ENCODE measurements at places on chromosomes 1 and 21. TPM values are rescaled to one million over a fixed set of nuclear protein-coding genes. Genes with fewer than 3 reads are reported as not detected.

Gene LRRC38
- total RNA-seq: not detected

DNA sequence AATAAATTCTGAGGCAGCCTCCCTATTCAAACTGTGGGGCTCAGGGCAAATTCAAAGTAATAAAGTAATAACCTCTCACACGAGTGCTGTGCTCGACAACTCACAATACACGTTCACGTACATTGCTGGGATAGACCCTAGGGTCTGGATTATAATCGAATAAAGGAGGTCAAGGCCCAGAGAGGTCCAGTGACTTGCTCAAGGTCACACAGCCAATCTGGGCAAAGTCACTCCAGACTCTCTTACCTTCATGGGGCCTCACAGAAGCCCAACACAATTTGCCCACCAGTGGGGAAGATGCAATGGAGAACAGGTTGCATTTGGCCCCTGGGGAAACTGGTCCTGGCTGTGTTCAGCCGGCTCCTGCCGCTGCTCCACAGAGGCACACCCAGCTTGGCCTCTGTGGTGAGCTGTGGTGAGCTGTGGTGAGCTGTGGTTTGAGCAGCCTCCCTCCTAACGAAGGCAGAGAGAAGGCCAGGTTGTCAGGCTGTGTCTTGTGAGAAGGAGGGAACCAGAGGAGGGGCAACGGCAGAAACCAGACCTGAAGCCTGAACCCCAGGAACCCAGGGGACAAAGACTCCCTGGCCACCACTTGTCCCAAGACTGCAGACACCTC is 35.1 kb downstream of the NUAK2 start:
- peak overlapping the region; percentile 53 for H3K27ac ChIP-seq
- no peaks in the 10 kb centered on the region for H3K27me3 ChIP-seq
- H3K4me3 ChIP-seq: no peak overlapping the region

DNA sequence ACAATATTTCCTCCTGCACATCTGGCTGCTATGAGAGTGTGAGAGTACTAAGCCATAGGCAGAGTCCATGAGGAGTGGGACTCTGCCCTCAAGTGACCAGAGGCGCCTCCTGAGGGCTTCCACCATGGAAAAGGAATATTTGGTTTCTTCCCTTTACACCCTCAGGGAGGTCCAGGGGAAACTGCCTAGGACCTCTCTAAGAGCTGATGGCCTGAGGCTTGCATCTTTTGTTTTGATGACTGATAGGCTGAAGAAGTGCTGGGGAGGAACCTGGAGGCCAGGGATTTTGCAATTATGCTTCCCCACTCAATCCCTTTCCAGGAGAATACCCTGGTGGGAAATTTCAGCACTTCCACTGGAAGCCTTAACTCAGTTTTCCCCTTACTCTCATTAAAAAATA is 111.0 kb downstream of the PBX1 start:
- no peaks in the 10 kb centered on the region for H3K36me3 ChIP-seq
- H3K4me1 ChIP-seq: peaks cover 13% of the 10 kb centered on the region
- H3K27me3 ChIP-seq: no peaks in the 10 kb centered on the region
- H3K27ac ChIP-seq: no peak overlapping the region

DNA sequence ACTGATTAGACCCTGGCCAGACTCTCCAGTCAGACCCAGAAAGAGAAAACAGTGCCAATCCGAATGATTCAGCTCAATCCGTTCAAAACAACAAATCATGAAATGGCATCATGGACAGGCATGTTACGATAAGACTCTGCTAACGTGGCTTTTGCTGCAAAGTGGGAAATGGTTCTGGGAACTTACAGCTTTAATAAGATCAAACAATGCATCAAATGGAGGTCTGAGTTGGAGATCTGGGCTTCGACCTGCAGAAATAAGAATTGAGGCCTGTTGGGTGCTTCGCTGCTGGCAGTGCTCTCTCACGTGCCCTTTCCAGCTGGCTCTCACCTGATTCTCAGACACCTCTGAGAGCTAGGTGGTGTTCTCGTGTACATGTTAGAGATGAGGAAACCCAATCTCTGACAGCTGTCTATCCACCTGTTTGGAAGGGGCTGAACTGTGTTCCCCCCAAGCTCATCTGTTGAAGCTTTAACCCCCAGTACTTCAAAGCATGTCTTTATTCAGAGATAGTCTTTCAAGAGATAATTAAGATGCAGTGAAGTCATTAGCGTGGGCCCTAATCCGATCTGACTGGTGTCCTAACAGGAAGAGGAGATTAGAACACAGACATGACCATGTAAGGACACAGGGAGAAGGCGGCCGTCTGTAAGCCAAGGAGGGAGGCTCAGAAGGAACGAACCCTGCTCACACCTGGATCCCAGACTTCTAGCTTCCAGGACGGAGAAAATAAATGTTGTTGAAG is 45.5 kb upstream of the ETS2 start:
- H3K27ac ChIP-seq: no peak overlapping the region
- no peaks in the 10 kb centered on the region for H3K27me3 ChIP-seq
- no peak for DNase-seq
- no peak overlapping the region for H3K4me3 ChIP-seq

Gene OR2T29
- not detected for total RNA-seq

Gene FAM177B
- not detected for total RNA-seq

Gene ETV3L
- not detected for total RNA-seq

GRCh38 chr1:59018860-59019259 is 235.0 kb upstream of the JUN start:
- no peaks in the 10 kb centered on the region for H3K27me3 ChIP-seq
- peaks cover 5% of the 10 kb centered on the region for H3K4me1 ChIP-seq
- H3K36me3 ChIP-seq: no peaks in the 10 kb centered on the region
- no peak for DNase-seq

GRCh38 chr1:200901796-200902444 is 7.2 kb downstream of the INAVA start:
- no peak for DNase-seq
- H3K36me3 ChIP-seq: no peaks in the 10 kb centered on the region
- no peak overlapping the region for H3K4me3 ChIP-seq
- H3K27me3 ChIP-seq: no peaks in the 10 kb centered on the region

- no peak overlapping the region for H3K4me3 ChIP-seq
- H3K36me3 ChIP-seq: no peaks in the 10 kb centered on the region
- no peaks in the 10 kb centered on the region for H3K4me1 ChIP-seq
- H3K27me3 ChIP-seq: no peaks in the 10 kb centered on the region
Measured at GRCh38 chr1:169680377-169681019, 30.9 kb downstream of the SELL start.

GRCh38 chr1:90973897-90974798 is 47.7 kb downstream of the ZNF644 start:
- no peaks in the 10 kb centered on the region for H3K4me1 ChIP-seq
- no peak overlapping the region for H3K4me3 ChIP-seq
- no peaks in the 10 kb centered on the region for H3K27me3 ChIP-seq
- no peak for DNase-seq
- no peak overlapping the region for H3K27ac ChIP-seq

DNA sequence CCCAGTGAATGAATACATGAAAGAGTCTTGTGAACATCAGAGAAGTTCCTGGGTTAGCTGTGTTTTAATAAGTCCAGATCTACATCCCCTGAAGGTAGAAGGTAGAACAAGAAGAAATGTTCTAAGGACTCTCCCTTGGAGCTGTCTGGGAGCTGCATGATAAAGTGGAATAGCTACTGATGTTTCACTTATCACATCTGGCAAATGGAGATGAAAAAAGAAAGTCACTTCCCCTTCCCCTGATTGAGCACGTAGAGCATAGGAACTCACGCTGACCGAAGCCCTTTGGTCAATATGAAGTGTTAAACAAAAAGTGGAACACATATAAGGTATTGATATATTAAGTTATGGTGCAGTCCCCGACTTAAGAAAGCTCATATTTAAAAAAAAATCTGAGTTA is 53.2 kb upstream of the PARP1 start:
- H3K36me3 ChIP-seq: no peaks in the 10 kb centered on the region
- no peak for DNase-seq
- H3K27me3 ChIP-seq: no peaks in the 10 kb centered on the region

GRCh38 chr1:33098371-33098770 is 17.4 kb downstream of the AZIN2 start:
- H3K36me3 ChIP-seq: no peaks in the 10 kb centered on the region
- no peak overlapping the region for H3K4me3 ChIP-seq

Gene CRABP2
- 4.1 TPM for total RNA-seq

DNA sequence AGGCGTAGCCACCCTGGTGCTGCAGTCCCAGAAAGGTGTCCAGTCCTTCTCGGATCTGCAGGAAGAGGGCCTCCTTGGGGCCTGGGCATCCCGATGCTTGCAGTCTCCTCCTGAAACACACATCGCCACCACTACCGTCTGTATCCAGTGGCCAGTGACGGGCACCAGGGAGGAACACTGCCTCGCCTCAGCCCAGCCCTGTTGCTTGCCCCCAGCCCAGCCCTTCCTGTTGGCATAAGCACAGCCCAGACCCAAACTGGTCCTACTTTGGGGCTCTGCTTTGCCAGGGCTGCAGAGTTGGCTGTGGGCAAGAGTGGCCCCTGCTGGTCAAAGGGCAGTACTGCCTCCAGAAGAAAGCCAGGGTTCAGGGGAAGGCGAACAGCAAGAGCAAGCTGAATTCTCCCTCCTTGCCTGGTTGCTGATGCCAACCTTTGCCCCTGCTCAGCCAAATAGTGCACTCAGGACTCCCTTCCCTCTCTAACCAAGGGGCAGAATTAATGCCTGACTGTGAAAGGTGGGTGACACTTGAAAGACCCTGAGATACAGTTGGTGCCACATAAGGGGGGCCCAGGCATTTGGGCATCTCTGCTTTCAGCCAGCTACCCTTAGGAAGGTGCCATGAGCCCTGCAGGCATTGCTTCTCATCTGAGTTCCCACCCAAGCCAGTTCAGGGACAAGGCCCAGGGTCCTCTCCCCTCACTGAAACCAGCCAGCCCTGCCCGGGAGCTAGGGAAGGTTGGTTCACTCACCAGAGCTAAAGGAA is 11.1 kb upstream of the ARHGEF2 start:
- no peaks in the 10 kb centered on the region for H3K36me3 ChIP-seq
- no peaks in the 10 kb centered on the region for H3K27me3 ChIP-seq
- peak overlapping the region; percentile 18 for H3K4me3 ChIP-seq
- no peaks in the 10 kb centered on the region for H3K4me1 ChIP-seq
- no peak overlapping the region for H3K27ac ChIP-seq
- DNase-seq: peak; percentile 82

GRCh38 chr1:212007886-212008285 is 27.5 kb downstream of the INTS7 start:
- H3K4me3 ChIP-seq: no peak overlapping the region
- no peaks in the 10 kb centered on the region for H3K27me3 ChIP-seq
- H3K4me1 ChIP-seq: no peaks in the 10 kb centered on the region
- H3K27ac ChIP-seq: no peak overlapping the region

Gene SERINC2
- total RNA-seq: 4.2 TPM

GRCh38 chr1:149883598-149884247 is 15.6 kb upstream of the BOLA1 start:
- H3K4me3 ChIP-seq: no peak overlapping the region
- DNase-seq: no peak
- no peaks in the 10 kb centered on the region for H3K27me3 ChIP-seq
- H3K4me1 ChIP-seq: peaks cover 2% of the 10 kb centered on the region
- H3K36me3 ChIP-seq: no peaks in the 10 kb centered on the region
- H3K27ac ChIP-seq: no peak overlapping the region

Gene FYB2
- total RNA-seq: 81.5 TPM

Gene OR14A16
- total RNA-seq: not detected

Gene FCER1G
- total RNA-seq: 19.3 TPM

DNA sequence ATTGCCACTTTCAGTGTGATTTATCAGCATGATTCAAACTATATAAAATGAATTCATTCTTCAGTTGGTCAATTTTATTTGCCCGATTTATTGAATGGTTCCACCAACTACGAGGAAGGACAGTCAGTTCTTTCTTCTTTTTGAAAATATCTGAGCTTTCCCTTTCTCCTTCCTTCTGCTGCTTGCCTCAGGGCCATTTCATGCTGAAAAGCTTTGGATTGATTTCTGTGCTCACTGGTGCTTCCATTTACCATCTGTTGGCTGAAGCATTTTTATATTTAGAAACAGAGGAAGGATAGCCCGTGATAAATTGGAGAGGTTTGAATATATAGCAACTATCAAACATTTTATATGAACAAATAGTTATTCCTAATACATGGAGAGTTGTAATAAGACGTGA is 68.9 kb upstream of the ADAMTS5 start:
- no peak overlapping the region for H3K27ac ChIP-seq
- H3K36me3 ChIP-seq: no peaks in the 10 kb centered on the region
- DNase-seq: no peak
- H3K4me1 ChIP-seq: no peaks in the 10 kb centered on the region

Gene PRKAA2
- total RNA-seq: 3.5 TPM

DNA sequence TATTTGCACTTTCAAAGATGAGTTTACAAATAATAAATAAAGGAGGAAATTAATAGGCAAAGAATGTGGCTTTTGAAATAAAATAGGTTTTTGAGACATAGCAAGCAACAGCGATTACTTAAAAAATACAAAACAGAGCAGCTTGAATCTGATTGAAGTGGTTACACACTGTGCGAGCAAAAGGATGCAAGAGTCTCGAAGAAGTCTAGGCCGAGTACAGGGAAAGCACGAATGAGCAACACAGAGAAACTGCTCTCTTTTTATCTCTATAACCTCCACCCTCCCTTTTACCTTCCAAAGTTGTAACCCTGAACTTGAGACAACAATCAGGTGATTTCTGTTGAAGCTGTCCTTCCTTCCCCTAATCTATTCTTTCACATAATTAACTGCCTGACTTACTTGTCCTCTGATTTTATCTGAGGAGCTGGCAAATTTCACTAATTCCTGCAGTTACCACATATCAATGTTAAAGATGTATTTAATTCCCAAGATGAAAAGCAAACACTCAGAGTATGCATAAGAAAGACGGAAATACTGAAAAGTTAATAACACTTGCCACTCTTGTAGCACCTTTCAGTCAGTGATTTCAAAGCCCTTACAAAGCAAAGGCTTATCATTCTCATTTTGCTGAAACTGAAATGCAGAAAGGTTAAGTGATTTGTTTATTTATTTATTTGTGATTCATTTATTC is 1030.1 kb downstream of the ADGRL2 start:
- H3K27ac ChIP-seq: no peak overlapping the region
- no peaks in the 10 kb centered on the region for H3K36me3 ChIP-seq

Gene RHEX
- total RNA-seq: 8.3 TPM

- no peak overlapping the region for H3K4me3 ChIP-seq
- no peak for DNase-seq
- H3K27ac ChIP-seq: no peak overlapping the region
Measured at GRCh38 chr1:209227941-209228340, 355.6 kb upstream of the CAMK1G start.

Gene OSCP1
- 27.7 TPM for total RNA-seq

DNA sequence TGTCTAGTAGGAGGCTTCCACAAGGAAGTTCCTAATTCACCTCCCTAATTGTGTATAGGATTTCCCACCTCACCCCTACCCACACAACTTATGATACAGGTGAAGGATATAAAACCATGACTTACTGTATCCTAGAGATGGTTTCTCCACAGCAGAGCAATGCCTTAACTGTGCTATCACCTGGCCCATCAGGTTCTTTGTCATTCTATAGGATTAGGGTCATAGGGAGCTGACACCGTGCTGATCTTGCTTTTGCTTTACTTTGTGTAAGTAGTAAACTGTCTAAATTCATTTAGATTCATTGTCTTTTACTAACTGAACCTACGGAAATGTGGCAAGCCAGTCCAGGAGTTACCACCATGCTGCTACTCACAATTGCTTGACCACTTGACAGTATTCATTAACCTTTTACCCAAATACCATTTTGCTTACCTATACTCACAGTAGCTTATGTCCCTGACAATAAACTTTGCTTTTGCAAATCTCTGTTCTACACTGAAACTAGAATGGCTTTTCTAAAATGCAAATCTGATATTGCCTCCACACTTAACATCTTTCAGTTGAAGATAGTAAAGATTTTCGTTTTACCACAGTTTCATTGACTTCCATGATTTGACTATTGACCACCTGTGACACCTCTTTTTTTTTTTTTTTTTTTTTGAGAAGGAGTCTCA is 147.6 kb downstream of the IFI44 start:
- H3K36me3 ChIP-seq: no peaks in the 10 kb centered on the region
- no peak overlapping the region for H3K27ac ChIP-seq
- no peak overlapping the region for H3K4me3 ChIP-seq
- no peak for DNase-seq

Gene C1orf53
- 4.2 TPM for total RNA-seq

Gene GSTM5
- total RNA-seq: 95.8 TPM
